NCI-H1930 (cell line): ENCODE measurements at places on chromosomes 16 and 17.

DNA sequence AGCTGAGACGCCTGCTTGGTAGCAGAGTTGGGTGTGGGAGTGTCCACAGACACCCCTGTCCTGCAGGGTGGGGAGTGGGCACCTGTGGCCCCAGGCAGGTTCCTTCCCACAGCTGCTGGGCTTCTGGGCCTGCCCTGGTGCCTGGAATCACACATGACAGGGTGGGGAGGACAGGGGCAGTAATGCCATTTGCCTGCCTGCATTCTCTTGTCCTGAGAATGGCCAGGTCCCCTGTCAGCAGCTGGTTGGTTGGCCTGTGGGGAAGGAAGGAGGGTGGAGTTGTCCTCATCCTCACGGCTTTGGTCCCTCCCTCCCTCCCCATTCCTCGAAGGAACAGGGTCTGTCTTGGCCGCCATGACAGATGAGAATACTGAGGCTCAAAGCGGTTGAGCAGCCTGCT, 5.2 kb downstream of the PRSS53 start:
- no peak for DNase-seq

- DNase-seq: no peak
Observed at GRCh38 chr17:45155483-45155882, 6.2 kb upstream of the HEXIM2 start.

GRCh38 chr17:34219405-34219804, 35.7 kb upstream of the CCL2 start:
- DNase-seq: no peak

DNA sequence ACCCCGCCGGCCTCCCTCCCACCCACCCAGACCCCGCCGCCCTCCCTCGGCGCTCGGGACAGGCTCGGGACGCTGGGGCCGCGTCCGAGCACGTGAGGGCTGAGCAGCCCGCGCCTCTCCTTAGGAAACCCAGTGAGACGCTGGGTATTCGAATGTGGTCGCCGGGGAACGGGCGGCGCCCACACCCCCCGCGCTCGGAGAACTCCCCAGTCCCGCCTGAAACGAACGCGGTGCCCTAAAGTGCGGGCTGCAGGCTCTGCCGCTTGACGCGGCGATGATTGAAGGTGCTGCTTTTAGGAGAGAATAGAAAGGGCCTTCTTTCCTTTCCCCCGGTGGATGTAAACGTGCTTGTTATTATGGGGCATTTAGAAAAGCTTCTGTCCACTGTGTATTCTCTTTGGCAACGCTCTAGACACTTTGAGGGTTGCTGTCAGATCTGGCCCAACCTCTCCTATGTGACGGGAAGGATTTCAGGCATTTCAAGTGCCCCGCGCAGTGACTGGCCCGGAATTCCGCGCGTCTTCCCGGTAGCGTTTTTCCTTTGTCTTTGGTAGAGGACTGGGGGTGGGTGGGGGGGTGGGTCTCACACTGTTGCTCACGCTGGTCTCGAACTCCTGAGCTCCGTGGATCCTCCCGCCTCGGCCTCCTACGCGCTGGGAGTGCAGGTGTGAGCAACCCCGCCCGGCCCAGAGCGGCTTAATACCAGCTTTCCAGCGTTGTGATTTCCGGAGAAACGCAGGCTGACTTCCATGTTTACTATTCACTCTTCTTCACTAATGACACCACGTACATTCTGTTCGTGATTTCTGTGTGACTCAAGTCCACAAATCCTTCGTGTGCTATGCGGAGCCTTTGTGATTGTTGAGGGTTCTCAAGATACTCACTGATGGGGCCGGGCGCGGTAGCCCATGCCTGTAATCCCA, 21.8 kb upstream of the FOXK2 start:
- peak; percentile 63 for DNase-seq

GRCh38 chr17:59846394-59847165, 46.2 kb downstream of the TUBD1 start:
- DNase-seq: no peak

GRCh38 chr17:64004218-64004770, 6.1 kb downstream of the PRR29 start:
- no peak for DNase-seq

DNA sequence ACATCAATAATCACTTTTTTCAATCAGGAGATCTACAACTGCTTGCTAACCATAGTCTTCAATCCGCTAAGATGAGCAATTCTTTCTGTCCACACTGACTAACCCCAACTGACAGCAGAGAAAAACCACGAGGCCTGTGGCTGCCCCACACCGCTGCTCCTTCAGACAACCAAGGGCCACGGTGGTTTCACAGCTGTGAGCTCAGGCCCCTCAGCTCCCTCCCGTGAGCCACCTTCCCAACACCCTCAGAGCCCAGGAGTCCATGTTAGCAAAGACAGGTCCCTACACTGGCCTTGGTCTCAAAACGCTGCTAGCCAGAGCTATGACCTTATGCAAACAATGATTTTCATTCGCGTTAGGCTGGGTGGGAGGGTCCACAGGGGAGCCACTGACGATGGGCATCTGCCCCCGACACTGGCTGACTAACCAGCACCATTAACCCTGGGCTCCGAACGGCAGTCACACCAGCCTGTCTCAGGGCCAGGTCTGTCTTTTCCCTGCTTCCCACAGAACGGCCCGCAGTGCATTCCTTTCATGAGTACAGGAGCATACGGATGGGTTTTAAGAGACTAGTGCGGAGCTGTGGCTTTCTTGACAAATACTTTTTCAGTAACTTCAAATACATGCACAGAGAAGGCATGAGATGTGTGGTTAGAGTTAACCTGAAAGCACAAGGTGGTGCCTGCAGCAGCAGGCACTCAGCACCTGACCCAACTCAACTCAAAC, 67.3 kb downstream of the ANKRD11 start:
- no peak for DNase-seq

DNA sequence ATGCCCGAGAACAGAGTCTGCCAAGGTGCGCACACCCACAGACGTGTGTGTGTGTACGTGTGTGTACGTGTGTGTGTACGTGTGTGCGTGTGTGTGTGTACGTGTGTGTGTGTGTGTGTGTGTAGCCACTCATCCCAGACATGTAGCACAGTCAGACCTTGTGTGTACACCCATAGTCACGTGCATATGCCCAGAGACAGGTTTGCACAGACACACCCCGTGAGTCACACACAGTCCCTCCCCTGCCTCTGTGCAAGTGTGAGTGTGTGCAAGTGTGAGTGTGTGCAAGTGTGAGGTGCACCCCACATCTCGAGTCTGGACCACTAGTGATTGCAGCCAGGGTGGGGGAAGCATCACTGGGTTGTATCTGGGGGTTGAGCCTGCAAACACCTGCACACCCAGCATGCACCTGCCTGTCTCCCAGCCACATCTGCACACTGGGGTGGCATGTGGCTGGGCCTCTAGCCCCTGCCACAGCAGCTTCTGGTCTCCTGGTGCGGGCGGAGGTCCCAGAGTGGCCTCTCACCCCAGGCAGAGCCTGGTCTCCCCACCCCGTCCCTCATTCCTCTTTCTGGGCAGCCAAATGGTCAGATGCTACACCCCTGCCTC, 23.6 kb downstream of the BAHCC1 start:
- no peak for DNase-seq

- DNase-seq: no peak
Observed at GRCh38 chr17:7217113-7217987, 2.3 kb downstream of the DLG4 start.

DNA sequence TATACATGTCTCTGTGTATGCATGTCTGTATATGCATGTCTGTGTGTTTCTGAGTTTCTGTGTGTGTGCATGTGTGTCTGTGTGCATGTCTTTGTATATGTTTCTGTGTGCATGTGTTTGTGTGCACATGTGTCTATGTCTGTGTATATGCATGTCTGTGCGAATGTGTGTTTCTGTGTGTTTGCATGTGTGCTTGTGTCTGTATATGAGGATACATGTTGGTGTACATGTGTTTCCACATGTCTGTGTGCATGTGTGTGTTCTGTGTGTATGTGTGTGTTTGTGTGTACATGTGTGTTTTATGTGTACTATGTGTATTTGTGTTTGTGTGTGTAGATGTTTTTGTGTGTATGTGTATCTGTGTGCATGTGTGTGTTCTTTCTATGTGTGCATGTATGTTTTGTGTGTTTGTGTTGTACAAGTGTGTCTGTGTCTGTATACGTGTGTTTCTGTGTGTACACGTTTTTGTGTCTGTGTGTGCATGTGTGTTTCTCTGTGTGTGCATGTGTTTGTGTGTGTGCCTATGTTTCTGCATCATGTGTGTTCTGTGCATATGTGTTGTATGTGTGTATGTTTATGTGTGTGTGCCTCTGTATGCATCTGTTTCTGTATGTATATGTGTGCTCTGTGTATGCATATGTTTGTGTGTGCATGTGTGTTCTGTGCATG, 8.9 kb upstream of the RAB37 start:
- DNase-seq: no peak
